ENCODE measurements at places on chromosomes 11 and 22. TPM values are rescaled to one million over a fixed set of nuclear protein-coding genes. Genes with fewer than 3 reads are reported as not detected.

Gene MPPED2
- total RNA-seq = 0.74 TPM

Gene FAM227A
- total RNA-seq = 0.80 TPM

Gene OSBP2
- total RNA-seq = 0.60 TPM

Gene SYT13
- 0.91 TPM for total RNA-seq

Gene SLC17A6
- total RNA-seq = not detected

Gene OSBPL5
- 6.5 TPM for total RNA-seq

DNA sequence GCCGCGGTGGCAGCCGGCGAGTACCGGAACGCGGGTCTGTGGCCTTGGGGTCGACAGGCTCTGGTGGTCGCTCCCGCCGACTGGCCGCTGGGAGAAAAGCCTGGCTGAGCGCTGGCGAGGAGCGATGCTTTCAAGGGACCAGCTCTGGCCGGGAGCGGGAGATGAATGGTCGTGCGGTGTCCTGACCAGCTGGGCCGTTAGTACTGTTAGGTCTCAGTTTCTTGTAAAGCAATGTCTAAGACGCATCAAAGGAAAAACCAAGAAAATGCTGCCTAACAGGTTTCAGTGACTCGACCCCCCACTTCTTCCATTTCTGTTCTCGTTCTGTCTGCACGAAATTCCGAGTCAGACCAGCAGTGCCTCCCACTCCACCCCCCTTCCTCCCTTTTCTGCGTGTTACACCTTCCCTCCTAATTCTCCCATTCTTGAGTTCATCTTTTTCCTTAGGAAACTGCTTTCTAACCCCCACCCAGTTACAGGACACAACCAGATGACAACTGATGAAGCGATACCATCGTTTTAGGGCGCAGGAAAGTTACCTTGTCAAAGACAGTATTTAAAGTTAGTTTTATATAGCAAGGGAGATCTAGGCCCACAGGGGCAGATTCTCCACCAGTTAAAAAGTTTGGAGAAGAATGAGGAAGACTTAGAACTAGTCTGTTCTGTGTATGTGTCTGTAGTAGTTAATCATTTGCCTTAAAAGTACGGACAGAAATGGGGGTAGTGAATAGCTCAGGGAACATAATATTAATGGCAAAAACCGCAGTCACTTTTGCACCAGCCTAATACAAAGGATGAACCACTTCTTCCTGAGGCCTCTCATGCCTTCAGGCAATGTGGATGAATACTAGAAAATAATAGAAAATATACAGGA is 1.0 kb downstream of the CUL5 start:
- DNase-seq = peak; percentile 6

GRCh38 chr11:44592125-44592940 is 26.9 kb downstream of the CD82 start:
- DNase-seq = no peak

- no peak for DNase-seq
Measured at GRCh38 chr11:128465531-128465930, 121.8 kb downstream of the ETS1 start.

GRCh38 chr11:79017811-79018210 is 423.0 kb downstream of the TENM4 start:
- DNase-seq = no peak

DNA sequence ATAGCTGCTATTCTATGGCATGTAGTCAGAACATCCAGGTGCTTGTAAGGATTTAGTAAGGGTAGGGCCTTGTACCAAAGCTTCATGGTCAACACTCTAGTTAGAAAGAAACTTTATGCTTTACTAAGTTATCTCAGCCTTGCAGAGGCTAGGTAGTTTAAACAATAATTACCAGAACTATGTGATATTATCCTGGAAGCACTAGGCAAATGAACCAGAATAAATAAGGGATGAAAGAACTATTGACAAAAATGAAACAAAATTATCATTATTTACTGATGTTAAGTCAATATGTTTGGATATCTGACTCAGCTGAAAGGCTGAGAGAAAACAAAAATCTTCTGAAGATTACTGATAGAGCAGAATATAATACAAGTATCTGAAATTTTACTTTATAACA is 1089.1 kb upstream of the RAG2 start:
- DNase-seq = no peak
